Renal pelvis (tissue), 12 donors: ENCODE measurements at places on chromosomes 1 and 21.

GRCh38 chr1:10074059-10074851, 41.5 kb downstream of the UBE4B start:
- DNase-seq = no peak

- DNase-seq = peak; percentile 36
These were observed 143.6 kb downstream of the CNIH3 start for GRCh38 chr1:224759681-224760091.

- no peak for DNase-seq
These were observed 61.0 kb downstream of the MIER1 start for GRCh38 chr1:66985835-66986234.

DNA sequence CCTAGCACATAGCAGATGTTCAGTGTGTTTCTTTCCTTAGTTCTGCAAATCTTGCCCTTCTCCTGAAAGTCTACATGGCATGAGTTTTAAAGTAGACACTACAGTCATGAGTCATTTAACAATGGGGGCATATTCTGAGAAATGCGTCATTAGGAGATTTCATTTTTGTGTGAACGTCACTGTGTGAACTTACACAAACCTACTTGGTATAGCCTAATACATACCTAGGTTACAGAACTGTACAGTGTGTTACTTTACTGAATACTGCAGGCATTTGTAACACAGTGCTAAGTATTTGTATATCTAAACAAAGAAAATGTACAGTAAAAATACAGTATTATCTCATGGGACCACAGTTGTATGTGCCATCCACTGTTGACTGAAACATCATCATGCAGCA, 10.0 kb downstream of the TTF2 start:
- no peak for DNase-seq
